ENCODE measurements at places on chromosomes 2 and 18.

GRCh38 chr2:58871469-58872142 lies 630.5 kb upstream of the FANCL start:
- no peak for DNase-seq

GRCh38 chr2:239058766-239059165 lies 210.9 kb downstream of the TWIST2 start:
- peak; percentile 9 for DNase-seq

DNA sequence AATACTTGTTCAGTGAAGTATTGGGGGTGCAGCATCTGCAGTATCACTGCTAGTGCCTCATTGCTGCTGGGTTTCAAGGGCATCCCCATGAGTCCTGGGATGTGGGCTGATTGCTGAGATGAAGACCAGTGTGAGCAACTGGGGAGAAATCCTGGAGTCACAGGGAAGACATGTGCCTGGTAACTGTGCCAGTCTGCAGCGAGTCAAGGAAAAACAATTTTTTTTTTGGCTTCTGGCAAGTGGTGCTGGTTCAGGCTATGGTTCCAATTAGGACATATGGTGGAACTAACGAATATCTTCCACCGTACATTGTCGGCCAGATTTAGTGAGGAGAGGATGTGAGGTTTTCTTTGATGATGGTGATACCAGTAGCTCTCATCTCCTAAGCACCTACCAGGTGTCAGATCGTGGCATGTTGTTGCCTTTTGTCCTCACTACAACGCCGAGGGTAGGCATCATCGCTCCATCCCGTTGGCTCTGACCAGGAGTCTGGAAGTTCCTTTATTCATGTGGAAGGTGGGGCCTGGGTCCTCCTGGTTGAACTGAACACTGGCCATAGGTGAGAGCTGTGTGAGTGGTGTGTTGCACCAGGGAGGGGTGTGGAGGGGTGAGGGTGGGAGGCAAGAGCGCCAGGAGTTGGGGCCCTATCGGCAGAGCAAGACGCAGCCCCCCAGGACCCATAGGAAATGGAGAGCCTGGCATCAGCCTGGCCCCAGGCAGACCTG lies 118.0 kb upstream of the HS6ST1 start:
- peak; percentile 62 for DNase-seq

DNA sequence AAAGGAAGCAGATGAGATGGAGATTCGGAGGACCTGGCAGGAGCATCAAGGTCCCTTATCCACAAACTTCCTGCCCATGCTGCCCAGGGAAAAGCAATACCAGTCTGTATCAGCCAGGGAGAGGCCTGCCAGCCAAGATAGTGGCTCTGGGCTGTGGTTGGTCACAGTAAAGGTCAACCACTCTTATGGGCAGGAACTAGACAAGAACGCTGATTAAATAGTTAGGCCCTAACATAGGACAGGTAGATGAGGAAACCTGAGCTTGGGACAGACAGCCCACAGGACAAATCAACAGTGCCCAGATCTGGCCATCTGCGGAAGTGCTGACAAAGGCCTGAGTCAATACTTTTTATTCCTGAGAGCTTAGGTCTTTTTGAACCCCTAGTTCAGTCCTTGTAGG lies 10.7 kb downstream of the PSTPIP2 start:
- no peak for DNase-seq

DNA sequence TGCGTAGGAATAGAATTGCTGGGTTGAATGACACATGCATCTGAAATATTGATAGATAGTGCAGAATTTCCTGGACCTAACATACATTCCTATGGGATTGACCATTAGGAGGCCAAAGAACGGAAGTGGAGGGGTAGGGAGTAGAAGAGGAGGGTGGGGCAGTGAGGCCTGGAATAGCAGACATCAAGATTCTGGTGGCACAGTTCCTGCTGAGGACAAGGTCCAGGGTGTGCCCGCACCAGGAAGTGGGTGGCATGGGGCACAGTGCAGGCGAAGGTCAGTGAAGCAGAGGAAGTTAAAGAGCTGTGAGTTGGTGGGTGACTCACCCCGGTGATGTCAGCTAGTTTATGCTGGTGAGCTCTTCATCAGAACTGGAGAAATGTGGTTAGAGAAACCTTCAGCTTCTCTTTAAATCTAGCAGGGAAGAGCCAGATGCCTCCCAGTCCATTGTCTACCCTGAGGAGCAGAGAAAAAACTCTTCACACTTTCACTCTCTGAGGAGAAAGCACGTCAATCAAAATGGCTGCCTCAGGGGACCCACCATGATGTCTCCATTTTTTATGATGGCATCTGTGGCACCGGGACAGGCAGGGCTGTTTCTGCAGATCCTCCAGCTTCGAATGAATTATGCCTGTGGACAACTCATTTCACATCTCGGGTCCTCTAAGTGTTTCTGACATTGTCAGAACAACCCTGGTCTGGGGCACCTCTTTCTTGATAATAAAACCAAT lies 55.9 kb upstream of the CTLA4 start:
- peak; percentile 92 for DNase-seq

GRCh38 chr2:212227755-212228154 lies 310.8 kb downstream of the ERBB4 start:
- DNase-seq = peak; percentile 64

GRCh38 chr18:51053814-51054213 lies 23.8 kb downstream of the SMAD4 start:
- no peak for DNase-seq

GRCh38 chr2:25333981-25334380 lies 7.7 kb downstream of the DNMT3A start:
- no peak for DNase-seq

DNA sequence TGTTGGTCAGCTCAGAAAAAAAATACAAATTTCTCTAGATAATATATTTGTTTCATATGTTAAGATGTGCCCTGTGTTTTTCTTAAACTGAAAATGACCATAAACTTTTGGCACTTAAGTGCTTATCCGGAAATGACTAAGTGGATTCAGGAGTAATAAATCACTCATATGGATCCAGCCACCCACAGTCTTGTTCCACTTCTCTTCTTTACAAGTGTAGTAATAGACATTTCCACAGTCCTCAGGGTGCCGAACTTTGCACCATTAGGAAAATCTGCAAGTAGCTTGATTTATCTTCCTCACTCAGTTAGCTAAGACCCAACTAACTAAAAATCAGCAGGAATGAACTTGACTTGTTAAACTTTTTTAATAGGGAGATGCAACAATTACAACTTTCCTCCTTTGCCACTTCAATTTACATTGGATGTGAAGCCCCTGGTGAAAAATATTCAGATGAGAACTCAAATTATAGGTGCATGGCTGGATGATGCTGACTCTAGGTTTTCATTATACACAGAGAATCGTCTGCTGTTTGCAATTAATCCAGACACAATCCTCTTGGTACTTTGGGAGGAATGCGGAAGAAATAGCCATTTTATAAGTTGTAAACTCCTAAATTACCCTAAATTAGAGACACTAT lies 322.5 kb downstream of the ARHGAP15 start:
- DNase-seq = peak; percentile 46

GRCh38 chr2:189580241-189580651 lies 340 bp downstream of the SLC40A1 start:
- no peak for DNase-seq

DNA sequence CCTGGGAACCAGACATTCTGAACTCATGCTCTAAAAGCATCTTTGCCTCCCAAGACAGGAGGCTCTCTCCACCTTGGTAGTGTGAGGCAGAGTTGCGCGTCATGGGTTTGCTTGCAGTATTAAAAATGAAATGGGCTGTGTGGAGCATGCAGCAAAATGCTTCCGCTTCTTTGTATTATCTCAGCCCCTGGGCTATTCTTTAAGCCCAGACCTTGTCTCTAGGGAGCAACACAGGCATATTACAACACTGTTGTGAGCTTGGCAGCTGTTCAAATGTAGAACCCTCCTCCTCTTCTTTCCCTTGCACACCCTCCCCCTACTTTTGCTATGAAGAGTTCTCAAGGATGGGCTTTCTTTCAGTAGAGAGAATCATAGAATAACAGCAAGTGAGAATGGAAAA lies 185.1 kb upstream of the LHCGR start:
- DNase-seq = no peak

Data from AG10803 (cell line).